ENCODE measurements at places on chromosomes 16 and 17. TPM values are rescaled to one million over a fixed set of nuclear protein-coding genes. Genes with fewer than 3 reads are reported as not detected.

The ABCC3 gene
- total RNA-seq, result 2.2 TPM

The RPGRIP1L gene
- 18.3 TPM for total RNA-seq

DNA sequence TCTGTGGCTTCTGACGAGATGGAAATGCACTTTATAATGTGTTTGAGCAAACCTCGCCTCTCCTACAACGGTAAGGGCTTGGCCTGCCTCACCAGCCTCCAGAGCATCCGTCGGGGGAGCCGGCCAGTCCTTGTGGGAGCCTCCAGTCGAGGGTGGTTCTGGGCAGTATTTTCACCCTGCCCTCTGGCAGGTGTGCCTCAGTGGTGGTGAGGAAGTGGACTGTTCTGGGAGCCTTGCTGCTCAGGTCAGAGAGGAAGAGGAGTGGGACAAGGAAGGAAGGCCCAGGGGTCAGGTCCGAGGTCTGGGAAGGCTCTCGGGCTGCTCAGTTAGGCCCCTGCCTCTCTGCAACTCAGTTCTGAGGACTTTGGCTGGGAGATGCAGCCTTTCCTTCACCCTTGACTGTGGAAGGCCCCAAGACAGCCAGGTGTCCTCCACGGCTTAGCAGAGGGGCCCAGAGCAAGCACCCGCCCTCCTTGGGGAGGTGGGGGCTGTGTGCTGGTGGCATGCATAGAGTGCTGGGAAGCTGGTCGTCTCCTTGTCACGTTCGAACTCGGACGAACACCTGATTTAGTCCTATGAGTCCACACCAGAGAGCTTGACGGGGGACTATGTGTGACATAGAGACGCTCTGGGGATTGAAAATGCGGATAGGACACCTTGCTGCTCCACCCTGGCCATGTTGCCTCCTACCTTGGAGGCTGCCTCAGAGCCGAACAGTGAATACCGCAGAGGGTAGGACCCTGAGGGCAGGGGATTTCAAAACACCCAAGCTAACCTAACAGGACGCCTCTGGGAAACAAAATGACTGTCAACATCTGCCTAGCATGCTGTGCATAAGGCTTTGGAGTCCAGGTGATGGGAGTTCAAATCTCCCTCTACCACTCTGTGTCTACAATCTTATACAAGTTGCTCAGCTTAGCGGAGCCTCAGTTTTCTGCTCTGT lies 22.7 kb downstream of the LDHD start:
- no peak for DNase-seq

DNA sequence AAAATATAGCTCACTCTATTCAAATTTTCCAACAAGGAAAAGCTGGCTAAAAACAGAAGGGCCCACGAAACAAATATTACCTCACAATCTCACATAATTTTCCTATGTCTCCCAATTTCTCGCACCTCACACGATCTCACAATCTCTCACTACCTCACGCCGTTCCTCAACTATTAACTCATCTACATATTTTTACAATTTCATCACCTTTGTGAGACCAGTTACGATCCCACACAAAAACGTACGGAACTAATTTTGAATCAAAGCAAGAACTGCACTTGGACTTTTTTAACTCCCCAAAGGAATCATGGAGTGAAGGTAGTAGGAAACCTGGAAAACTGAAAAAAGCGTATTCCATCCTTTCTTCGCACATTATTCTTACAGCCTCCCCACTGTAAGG lies 1.1 kb downstream of the CBX1 start:
- DNase-seq, result peak; percentile 62

The MSLN gene
- total RNA-seq, result not detected

The ZP2 gene
- not detected for total RNA-seq

DNA sequence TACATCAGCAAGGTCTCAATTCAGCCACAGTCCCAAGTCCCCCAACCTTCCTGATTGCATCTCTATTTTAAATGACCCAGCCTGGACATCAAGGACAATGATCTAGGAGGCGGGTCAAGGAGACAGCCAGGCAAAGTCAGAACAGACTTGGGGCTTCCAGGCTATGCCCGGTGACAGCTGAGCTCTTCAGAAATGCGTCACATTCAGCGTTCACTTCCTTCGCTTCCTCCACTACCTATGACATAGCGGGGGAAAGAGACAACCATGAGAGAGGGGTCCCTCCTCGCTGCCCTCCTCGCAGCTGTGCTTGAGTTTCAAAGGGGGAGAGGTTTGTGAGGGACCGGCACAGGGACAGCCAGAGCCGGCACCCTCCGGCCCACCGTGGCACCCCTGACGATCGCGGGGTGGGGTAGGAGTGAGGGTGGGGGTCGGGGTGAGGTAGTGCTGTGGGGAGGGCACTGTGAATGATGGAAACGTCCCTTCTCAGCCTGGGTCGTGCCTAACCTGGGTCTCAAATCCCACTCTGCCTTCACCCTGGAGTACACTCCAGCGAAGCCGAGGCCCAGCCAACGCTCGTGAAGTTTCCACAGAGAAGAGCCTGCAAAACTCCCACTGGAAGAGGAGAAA lies 12.3 kb upstream of the LGALS3BP start:
- DNase-seq, result no peak

The NEK8 gene
- 5.2 TPM for total RNA-seq

DNA sequence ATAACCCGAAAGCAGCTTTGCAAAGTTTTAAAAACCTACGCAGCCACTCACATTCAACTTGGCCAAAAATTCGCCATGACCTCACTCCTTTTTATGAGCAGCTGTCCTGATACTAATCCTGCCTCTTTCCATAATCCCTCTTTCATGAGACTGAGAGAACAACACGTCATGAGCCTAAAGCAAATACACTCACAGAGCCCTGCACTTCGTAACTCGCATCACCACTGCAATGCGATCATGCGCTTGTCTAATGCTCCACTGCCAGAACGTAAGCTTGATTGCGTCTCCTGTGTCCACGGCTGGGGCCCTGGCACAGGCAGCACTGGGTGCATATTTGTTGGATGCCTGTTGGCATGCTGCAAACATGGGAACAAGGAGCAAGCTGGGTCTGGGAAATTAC lies 36.2 kb downstream of the CDRT4 start:
- DNase-seq, result no peak

The ITGAX gene
- total RNA-seq, result 0.18 TPM

GRCh38 chr16:69721441-69721957 lies 4.9 kb downstream of the NQO1 start:
- DNase-seq, result no peak

The SLC6A4 gene
- under 0.01 TPM for total RNA-seq

DNA sequence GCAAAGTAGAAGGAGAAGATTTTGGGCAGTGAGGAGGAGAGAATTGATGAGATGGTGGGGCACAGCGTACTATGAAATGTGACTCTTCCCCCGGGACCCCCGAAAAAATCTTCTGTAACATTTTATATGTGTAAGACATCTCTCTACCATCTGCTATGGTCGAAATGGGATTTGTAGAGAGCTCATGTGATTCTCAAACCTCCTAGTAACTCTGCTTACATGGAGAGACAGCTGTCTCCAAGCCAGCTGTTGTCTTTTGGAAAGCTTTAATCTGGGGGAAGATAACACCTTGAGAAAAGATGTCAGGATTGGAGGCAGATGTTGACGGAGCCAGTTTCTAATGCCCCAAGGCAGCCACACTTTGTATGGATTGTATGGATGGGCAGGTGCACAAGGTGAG lies 94.1 kb downstream of the PRKCB start:
- DNase-seq, result no peak

DNA sequence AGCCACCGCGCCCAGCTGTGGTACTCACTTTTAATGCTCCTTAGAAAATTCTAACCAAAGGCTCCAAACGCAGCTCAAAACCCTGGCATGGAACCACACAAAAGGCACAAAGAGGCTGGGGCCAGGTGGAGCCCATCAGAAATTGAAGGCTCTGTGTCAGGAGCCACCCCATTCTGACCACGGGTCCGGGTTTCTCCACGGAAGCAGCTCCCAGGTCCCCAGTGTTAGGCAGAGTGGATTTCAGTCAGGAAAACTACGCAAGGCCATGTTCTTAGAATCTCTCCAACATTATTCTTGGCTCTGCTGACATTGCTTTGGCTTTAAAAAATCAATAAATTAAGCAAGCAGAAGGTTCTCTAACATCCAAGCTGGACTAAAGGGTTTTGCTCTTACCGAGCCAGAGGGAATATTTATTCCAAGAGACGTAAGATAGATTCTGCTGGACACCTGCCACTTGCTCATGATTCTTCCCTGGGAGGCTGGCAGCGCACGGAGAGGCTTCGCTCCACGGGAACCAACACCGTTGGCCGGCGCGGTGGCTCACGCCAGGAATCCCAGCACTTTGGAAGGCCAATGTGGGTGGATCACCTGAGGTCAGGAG lies 93.5 kb downstream of the NXN start:
- DNase-seq, result no peak

DNA sequence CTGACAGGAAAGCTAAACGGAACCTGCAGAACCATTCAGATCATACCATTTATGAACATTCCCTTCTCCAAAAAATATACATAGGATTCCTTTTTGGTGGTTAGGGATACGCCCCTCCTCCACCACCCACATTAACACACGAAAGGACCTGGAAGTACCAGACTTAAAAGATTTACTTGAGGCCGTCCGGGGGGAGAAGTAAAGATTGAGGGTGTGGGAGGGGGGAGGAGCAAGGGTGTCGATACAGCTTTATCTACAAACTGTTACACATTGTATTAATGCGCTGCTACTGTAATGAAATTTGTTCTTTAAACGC lies 537 bp downstream of the PALB2 start:
- DNase-seq, result no peak

The SCGB1C2 gene
- total RNA-seq, result not detected

The DNASE1L2 gene
- total RNA-seq, result 0.18 TPM

DNA sequence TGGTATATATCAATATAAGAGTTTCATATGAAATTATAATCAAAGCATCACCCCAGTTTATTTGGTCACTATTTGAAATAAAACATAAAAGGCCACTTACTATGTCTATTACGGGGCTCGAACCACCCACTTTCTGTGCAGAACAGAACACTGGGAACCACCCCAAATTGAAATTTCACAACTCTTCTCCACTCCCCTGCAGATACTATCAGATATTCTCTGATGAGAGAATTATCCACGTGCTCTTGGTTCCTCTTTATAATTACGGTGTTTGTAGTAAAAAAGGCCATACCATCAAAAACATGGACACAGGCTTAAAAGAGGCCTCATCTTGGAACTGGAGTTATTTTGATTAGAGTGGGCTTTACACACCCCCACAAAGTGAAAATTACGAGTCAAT lies 82.8 kb downstream of the WDR59 start:
- DNase-seq, result no peak

The ADAP2 gene
- 1.1 TPM for total RNA-seq

DNA sequence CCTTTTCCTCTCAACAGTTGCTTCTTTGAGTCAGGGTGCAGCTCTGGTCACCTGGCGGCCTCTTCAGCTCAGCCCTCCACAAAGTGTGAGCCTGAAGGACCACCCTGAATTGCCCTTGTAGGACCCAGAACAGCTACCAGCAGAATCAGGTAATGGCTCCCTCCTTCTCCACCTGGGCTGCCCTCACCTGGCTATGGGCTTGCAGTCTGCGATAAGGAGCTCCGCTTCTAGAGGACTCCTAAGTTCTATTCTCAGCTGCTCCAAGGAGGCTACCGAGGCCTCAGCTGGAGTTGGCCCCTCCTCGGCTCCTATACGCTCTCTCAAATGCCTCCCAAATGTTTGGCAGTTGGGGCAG lies 13.4 kb downstream of the SMIM5 start:
- DNase-seq, result no peak

DNA sequence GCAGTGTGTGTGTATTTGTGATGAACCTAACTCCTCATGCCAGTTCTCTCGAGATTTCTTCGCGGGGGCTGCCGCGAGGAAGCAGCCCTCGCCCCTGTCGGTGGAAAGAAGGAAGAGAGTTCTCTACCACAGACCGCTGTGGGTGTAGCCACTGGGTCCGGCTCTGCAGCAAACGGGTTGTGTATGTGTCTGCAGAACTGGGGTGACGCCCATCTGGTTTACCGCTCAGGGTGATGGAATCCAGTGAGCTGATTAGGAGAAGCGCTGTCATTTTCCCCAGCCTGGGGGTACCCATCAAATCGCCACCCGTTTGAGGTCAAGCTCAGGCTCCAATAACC lies 7.7 kb downstream of the CORO6 start:
- DNase-seq, result no peak

The KRTAP2-3 gene
- 1.4 TPM for total RNA-seq

The SLFN14 gene
- total RNA-seq, result not detected

- no peak for DNase-seq
These were observed 40.3 kb downstream of the AP2B1 start for GRCh38 chr17:35627417-35627816.

DNA sequence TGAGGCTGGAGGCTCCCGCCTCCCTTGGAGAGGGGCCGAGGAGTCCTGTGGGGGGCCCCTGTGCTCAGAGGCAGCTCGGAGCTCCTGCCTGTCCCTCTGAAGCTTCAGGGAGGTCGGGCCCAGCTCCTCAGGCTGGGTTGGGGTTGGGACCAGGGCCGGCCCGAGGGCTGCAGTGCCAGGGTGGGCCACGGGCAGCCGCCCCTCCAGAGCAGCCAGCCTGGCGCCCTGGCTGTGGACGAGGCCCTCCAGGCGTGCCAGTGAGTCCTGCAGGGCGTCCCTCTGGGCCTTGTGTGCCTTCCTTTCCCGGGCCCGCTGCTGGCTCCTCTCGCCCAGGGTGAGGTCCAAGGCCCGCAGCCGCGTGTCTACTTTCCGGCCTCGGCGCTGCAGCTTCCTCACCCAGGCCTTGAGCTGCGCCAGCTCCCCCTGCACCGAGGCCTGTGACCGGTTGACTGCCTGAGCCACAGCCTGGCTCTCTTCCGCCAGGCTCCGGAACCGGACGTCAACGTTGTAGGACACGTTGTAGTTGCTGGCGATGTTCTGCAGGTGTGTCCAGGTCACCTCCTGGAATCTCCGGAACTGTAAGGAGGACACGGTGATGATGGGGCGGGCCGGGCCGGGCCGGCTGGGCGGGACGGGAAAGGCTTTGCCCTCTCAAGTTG lies 1.2 kb downstream of the PTX4 start:
- DNase-seq, result no peak

DNA sequence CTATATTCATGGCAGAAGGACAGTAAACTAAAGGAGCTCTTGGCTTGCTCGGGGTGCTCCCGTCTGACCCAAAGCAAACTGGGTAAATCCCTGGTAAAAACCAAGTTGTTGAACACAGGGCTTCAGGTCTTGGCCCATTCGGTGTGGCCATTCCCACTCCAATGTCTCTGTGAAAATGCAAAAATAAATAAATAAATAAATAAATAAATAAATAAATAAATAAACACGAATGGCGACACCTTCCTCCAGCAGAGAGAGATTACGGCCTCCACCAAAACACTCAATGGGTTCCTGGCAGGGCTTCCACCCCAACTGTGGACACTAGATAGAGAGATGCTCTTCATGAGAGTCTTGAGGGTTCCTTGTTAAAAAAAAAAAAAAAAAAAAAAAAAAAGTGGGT lies 325.3 kb downstream of the SOX9 start:
- no peak for DNase-seq

GRCh38 chr16:3696425-3697218 lies 20.7 kb downstream of the TRAP1 start:
- DNase-seq, result peak; percentile 94
